ENCODE measurements at places on chromosomes 5 and 9.

GRCh38 chr9:37995348-37995737 is 73.7 kb downstream of the SHB start:
- no peak for DNase-seq

GRCh38 chr5:78912811-78913210 is 72.3 kb downstream of the ARSB start:
- DNase-seq: no peak

DNA sequence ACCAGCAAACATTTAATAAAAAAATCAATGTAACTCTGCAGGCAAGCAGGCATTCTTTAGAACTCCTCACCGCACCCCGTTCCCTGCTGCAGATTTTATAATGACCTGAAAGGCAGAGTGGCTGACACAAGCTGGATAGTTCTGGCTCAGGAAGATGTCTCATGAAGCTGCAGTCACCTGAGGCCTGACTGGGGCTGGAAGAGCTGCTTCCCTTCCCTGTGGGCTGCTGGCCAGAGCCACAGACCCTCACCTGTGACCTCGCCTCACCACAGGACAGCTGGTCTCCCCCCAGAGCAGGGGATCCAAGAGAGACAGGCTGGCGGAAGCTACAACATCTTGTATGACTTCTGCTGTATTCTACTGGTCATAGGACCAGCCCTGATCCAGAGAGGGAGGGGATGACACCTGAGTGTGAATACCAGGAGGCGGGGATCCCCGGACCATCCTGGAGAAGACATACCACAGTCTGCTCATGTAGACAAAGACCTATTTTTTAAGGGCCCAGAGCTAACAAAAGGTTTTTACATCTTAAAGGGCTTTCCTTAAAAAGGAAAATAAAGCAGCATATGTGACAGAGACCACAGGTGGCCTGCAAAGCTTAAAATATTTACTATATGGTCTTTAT is 43.9 kb downstream of the RAPGEF1 start:
- DNase-seq: no peak

DNA sequence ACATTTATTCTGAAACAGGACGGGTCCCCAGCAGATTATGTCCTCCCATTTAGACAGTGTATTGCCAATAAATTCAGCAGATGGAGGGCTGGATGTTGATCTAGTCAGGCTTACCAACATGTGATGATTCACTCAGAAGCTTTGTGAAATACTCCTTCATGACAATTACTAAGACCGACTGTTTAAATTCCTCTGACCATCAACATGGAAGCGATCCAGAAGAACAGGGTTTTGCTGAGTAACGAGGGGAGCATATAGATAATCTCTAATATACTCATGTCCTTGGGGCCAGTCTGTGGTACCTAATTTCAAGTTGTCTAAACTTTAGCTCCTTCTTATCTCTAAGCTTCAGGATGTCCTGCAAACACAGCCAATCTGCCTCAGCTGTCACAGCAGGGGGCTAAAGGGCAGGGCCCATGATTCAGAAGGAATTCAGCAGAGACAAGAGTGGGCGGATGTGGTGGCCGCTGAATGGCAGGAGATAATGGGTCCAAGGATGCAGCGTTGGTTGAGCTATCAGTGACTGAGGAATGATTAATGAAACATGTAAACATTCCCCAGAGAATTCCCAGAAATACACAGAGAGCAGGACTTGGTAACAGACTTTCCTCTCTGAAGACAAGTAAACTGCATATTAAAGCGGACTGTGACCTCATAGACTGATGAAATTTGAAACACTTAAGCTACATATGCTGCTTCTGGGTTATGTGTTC is 109.4 kb downstream of the ANKRD55 start:
- peak; percentile 98 for DNase-seq

DNA sequence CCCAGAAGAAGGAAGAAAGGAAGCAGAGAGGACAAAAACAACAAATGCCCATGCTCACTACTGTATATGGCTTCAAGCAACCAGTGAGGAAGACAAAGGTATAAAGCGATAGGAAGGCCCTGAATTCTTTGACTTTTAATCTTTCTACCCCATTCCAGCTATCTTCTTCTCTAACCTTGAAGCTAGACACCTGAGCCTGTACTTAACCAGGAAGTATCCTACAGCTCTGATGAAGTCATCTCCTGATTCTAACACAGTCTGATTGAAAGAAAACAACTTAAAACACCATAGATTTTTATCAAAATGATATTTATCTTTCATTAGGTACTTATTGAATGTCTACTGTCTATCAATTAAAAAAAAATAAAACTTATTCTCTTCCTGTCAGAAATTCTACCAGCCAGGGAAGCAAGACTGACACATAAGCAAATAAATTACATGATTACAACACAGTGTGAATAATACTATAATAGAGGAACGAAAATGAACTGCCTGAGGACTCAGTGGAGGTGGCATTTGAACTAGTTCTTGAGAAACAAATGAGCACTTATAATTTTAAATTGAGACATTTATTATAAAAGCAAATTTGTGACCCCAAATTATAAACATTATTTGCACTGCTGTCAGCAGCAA is 123.3 kb upstream of the ELL2 start:
- DNase-seq: no peak

- DNase-seq: no peak
These were observed 27.7 kb upstream of the PAX5 start for GRCh38 chr9:37061768-37062167.

GRCh38 chr5:53048248-53048647 is 59.1 kb downstream of the ITGA2 start:
- no peak for DNase-seq

DNA sequence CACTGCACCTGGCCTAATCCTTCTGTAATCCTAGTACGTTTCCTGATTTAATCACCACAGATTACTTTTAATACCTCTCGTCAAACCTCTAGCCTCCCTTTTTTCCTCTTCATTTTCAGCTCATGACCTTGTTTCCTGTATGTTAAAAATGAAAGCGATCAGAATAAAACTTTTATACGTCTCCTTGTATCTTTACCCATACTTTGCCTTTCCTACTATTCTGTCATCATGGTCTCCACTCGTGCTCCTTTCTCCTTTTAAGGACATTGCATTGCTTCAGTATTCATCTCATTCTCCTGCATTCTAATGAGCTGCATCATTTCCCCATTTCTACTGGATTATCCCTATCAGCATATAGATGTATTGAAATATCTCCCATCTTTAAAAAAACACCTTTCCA is 8.5 kb downstream of the CDC42SE2 start:
- DNase-seq: no peak

GRCh38 chr5:51194671-51195070 is 188.6 kb upstream of the ISL1 start:
- DNase-seq: no peak
